ENCODE measurements at places on chromosomes 2 and 18.

GRCh38 chr2:58427572-58428095 is 186.5 kb upstream of the FANCL start:
- peak; percentile 77 for DNase-seq

- peak; percentile 46 for DNase-seq
Observed at GRCh38 chr18:524466-524865, 24.0 kb upstream of the COLEC12 start.

- no peak for DNase-seq
Observed at GRCh38 chr2:207403950-207404349, 125.8 kb upstream of the CREB1 start.

GRCh38 chr2:129178356-129178755 is 801.1 kb upstream of the RAB6C start:
- DNase-seq, result peak; percentile 89

GRCh38 chr2:154375579-154375931 is 322.9 kb upstream of the KCNJ3 start:
- DNase-seq, result peak; percentile 65

All from astrocyte of the hippocampus (primary cell).